ENCODE measurements at places on chromosomes 2 and 18. TPM values are rescaled to one million over a fixed set of nuclear protein-coding genes. Genes with fewer than 3 reads are reported as not detected.

DNA sequence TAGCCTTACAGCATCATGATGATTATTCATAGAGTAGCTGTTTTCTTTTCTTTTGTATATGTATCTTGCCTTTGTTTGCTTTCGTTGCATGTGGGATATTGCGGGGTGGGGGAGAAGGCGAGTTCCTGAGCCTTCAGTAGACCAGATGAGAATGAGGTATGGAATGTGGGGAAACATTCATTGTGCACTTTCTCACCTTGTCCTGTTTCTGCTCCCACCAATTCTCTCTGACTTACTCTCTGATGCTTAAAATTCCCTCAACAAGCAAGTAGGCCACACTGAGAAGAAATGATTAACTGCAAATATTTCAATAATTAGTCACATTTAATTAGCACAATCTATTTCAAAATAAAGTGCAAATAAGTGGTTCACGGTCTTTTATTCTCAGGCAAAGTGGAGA is 31.0 kb downstream of the GKN2 start:
- H3K4me3 ChIP-seq: no peak overlapping the region
- peaks cover 1% of the 10 kb centered on the region for H3K4me1 ChIP-seq
- no peak for DNase-seq

- H3K27me3 ChIP-seq: no peaks in the 10 kb centered on the region
- H3K4me3 ChIP-seq: no peak overlapping the region
- H3K27ac ChIP-seq: no peak overlapping the region
Observed at GRCh38 chr18:43139288-43139946, 23.9 kb upstream of the RIT2 start.

The CABLES1 gene
- total RNA-seq: 32.6 TPM

GRCh38 chr2:227862741-227863588 is 8.5 kb upstream of the DAW1 start:
- no peak overlapping the region for H3K4me3 ChIP-seq
- no peaks in the 10 kb centered on the region for H3K27me3 ChIP-seq
- H3K4me1 ChIP-seq: no peaks in the 10 kb centered on the region
- peak; percentile 47 for DNase-seq

DNA sequence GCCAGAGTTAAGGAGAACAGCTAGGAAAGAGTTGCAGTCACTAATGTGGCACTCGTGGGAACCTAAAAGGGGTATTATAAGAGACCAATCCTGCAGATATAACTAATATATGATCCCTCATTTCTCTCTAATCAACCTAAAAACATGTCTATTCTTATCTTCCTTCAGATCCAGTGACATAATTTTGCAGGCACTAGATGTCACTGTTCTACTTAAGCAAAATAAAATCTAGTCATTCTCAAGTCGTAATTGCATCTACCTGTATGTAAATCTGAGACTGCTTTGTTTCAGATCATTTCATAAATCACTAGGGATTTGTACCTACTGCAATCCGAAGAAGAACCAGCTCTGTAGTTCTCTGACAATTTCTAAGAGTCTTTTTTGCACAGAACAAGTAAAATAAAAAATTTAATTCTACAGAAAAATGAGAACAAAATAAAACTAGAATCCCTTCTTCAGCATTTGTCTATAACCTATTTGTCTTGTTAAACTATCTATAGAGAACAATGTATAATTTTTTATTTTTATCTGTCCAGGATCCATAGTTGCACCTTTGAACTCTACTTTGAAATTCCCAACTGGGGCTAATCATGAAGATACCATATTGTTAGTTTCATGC is 56.5 kb upstream of the ERBB4 start:
- H3K4me1 ChIP-seq: no peaks in the 10 kb centered on the region
- no peak overlapping the region for H3K4me3 ChIP-seq
- H3K27me3 ChIP-seq: no peaks in the 10 kb centered on the region
- DNase-seq: no peak
- H3K27ac ChIP-seq: no peak overlapping the region

GRCh38 chr2:231039821-231040364 is 2.6 kb downstream of the C2orf72 start:
- H3K36me3 ChIP-seq: no peaks in the 10 kb centered on the region
- no peaks in the 10 kb centered on the region for H3K27me3 ChIP-seq
- H3K4me1 ChIP-seq: no peaks in the 10 kb centered on the region
- no peak for DNase-seq
- H3K27ac ChIP-seq: no peak overlapping the region

The KRTCAP3 gene
- 37.9 TPM for total RNA-seq

DNA sequence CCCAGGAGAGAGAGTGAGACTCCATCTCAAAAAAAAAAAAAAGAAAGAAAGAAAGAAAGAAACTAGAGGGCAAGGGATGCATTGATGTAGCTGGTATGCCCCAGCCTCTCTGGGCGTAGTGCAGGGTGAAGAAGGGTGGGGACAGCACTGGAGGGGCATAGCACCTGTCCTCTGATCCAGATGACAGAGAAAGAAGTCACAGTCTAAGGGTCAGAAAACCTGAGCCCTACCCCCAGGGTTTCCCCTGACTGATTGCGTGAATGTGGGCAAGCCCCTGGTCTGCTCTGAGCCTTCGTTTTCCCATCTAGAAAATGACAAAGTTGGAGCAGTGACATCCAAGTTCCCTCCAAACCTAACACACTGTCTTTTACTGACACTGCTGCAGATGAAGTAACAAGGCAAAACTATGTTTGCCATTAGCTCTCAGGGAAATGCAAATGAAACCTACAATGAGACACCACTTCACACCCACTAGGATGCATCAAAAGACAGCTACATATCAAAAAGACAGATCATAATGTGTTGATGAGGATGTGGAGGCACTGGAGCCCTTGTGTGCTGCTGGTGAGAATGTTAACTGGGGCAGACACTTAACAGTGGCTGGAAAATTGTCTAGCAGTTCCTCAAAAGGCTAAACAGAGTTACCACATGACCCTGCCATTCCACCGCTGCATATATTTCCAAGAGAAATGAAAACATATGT is 19.5 kb upstream of the YWHAQ start:
- no peak overlapping the region for H3K27ac ChIP-seq
- H3K27me3 ChIP-seq: no peaks in the 10 kb centered on the region
- no peaks in the 10 kb centered on the region for H3K36me3 ChIP-seq

DNA sequence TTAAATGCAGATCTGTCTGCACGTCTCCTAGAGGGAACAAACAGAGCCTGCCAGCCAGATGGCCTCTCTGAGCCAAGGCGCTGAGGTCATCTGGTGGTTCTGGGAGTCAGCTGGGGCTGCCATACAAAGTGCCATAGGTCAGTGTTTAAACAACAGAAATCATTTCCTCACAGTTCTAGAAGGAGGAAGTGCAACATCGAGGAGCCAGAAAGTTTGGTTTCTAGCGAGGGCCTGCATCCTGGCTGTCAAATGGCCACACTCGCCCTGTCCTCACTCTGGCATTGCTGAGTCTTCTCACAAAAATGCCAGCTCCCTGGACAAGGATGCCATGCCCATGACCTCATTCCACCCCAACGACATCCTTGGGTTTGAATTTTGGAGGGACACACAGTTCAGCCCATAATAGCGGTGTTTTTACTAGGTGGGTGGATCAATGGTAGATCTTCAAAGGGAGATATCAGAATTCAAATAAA is 59.6 kb downstream of the MYT1L start:
- no peaks in the 10 kb centered on the region for H3K36me3 ChIP-seq
- no peak overlapping the region for H3K27ac ChIP-seq
- H3K27me3 ChIP-seq: peaks cover 2% of the 10 kb centered on the region
- no peak overlapping the region for H3K4me3 ChIP-seq
- no peaks in the 10 kb centered on the region for H3K4me1 ChIP-seq
- no peak for DNase-seq

DNA sequence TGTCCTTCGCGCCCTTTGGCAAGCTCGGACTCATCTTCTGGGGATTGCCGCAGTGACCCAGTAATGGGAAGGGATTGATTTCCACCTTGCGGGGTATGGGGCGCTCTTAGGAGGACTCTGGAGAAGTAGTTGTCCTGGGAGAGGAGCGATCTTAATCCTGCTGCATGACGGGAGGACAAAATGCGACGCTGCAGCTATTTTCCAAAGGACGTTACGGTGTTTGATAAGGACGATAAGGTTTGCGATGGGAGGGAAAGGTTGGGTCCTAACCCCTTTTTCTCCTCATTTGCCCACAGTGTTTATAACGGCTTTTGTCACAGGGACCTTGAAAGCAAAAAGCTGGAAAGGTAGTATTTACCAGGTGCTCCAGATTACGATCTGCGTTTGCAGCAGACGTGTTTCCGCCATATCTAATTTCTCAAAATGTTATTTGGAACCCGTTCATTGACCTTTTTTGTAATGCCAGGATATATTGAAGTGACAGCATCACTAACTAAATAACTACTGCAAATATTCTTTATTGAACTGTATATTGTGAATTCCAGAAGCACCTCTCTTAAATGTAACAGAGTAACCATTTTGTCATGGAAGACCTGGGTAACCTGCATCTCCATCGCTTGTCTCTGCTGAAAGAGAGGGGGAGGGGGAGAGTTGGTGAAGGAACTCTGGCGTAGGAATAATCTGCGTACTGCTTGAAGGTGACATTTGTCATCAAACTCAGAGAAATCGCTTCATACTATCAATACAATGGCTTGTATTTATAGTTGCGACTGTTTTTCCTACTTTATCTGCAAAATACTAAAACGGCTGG is 590 bp downstream of the MDH1 start:
- peak overlapping the region; percentile 89 for H3K27ac ChIP-seq
- peaks cover 17% of the 10 kb centered on the region for H3K4me1 ChIP-seq
- no peak for DNase-seq
- H3K27me3 ChIP-seq: no peaks in the 10 kb centered on the region
- H3K36me3 ChIP-seq: peaks cover 2% of the 10 kb centered on the region
- peak overlapping the region; percentile 84 for H3K4me3 ChIP-seq

Data from lung (tissue), 17 donors.